ENCODE measurements at places on chromosomes 12 and 14.

DNA sequence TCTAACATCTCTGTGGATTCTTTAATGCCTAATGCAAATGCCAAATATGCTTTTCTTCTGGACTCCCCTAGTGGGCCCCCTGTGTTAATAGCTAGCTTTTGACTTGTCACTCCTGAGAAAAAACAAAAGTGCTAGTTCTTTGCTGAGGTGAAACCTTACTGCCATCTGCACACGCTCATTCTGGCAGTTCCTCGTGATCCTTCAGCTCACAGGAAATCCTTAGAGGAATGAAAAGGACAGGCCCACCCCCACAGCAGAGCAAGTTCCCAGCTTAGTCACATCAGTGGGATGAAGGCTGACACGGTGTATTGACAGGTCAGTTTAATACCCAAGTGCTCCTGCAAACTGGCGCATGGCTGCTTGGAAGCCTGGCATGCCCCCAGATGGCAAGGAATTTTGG is 165.1 kb upstream of the ATP2B1 start:
- no peak for DNase-seq

DNA sequence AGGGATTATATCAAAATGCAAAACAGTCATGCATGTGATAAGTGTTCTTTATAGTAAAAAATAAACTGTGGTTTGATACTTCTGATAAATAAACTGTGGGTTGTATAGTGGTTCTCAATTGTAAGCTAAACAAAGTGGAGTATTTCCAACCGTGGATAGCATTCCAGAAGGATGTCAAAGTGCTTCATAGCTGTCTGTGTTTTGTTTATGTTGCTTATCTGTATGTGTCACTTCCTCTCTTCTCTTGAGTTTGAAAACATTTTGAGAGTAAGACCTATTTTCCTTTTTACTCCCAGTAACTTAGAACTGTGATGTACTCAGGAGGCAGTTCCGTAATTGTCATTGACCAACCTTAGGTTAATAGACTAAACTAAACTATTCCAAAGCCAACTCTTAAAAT is 415.8 kb downstream of the TMTC2 start:
- no peak for DNase-seq

DNA sequence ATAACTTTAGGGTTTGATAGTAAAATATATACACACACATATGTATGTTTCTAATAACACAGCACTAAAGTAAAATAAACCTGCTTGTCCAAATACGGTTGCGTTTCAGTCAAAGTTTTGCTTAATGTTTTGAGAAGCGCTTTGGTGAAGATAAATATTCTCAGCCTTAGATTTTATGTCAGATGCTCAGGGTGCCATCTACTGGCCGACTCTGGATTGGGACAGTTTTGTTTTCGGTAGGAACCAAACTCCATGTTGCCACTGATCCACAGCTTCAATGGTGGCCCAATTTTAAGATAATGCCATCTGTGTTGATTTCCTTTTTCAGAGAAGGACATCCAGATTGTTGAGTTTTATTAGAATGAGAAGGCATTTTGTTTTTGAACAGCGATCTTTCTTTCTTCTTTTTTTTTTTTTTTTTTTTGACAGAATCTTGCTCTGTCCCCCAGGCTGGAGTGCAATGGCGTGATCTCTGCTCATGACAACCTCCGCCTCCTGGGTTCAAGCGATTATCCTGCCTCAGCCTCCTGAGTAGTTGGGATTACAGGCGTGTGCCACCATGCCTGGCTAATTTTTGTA is 43.1 kb downstream of the LLPH start:
- no peak for DNase-seq

- no peak for DNase-seq
Measured at GRCh38 chr12:23525450-23526072, 423.9 kb downstream of the SOX5 start.

- no peak for DNase-seq
Measured at GRCh38 chr12:53780323-53780722, 28.5 kb upstream of the CISTR start.

GRCh38 chr14:64465831-64466554 is 694 bp downstream of the AKAP5 start:
- no peak for DNase-seq

DNA sequence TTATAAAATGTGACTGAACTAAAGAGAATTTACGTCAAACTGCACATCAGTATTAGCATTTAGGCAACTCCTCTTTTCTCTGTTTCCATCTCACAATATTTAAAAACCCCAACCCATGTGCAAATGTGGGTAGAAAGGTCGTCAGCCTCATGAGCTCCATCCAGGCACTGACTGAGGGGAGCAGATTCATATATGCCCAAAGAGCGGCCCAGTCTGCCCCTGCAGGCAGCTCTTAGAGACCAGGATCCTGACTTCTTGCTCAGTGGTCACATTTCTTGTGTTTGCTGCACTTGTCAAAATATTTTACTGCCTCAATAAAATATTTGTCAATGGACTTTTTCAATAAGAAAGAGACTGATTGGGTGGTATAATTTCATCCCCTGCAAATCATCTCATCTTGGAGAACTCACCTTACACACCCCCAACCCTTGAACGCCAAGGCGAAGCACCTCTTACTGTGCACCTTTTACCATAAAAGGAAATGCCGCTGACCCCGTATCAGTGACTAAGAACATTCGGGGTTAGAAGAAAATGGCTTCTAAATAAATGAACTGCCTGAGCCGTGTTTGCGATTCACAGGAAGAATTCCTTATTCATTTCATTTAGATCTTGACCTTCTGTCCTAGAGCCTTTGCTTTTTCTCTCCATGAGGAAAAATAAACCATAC is 418.8 kb downstream of the BCL11B start:
- DNase-seq, result no peak

DNA sequence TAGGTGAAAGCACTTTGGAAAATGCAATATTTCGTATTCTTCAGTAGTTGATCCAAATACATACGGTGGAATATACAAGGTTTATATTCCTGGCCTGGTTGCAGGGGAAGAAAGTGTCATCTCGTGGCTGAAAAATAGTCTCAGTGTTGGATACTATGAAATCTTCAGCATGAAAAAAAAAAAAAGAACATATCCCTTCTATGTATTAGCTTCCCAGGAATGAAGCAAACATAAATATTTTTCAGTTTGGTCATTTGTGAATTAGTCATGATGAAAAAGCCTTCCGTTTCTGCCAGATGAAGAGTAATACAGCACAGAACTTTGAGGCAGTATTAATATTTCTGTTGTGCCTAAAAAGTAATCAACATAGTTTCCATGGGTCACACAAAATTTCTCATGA is 36.7 kb downstream of the FLRT2 start:
- DNase-seq, result no peak

DNA sequence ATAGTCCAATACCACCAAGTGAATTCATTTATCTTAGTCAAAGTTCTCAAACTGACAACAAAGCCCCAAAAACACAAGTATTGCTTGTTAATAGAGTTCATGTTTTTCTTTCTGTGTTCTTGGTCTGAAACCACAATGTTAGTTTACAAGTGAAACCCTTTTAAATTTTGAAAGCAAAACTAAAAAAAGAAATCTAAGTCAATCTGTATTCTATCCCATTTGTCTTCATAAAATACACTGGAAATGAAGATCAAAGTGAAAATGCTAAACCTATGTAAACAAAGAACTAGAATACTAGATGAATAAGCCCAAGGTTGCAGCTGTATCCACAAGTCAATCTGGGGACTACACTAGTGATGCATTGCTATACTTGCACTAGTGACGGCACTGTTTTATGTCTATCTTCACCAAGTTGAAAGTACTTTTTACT is 10.4 kb downstream of the MAP4K5 start:
- DNase-seq, result no peak

DNA sequence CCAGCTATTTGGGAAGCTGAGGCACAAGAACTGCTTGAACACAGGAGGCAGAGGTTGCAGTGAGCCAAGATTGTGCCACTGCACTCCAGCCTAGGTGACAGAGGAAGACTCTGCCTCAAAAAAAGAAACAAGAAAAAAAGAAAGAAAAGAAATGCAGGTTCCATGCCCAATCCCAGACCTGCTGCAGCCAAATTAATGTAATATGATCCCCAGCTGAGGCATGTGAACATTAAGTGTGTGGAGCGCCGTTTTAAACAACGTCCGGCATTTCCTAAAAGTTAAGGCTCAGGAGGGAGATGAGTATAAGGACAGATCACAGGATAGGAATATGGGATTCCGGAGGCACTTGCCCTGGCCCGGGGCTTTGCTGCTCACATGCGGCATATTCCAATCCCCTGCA is 162.9 kb downstream of the KSR2 start:
- no peak for DNase-seq

- no peak for DNase-seq
Measured at GRCh38 chr12:25655702-25656101, 102.6 kb upstream of the LMNTD1 start.

DNA sequence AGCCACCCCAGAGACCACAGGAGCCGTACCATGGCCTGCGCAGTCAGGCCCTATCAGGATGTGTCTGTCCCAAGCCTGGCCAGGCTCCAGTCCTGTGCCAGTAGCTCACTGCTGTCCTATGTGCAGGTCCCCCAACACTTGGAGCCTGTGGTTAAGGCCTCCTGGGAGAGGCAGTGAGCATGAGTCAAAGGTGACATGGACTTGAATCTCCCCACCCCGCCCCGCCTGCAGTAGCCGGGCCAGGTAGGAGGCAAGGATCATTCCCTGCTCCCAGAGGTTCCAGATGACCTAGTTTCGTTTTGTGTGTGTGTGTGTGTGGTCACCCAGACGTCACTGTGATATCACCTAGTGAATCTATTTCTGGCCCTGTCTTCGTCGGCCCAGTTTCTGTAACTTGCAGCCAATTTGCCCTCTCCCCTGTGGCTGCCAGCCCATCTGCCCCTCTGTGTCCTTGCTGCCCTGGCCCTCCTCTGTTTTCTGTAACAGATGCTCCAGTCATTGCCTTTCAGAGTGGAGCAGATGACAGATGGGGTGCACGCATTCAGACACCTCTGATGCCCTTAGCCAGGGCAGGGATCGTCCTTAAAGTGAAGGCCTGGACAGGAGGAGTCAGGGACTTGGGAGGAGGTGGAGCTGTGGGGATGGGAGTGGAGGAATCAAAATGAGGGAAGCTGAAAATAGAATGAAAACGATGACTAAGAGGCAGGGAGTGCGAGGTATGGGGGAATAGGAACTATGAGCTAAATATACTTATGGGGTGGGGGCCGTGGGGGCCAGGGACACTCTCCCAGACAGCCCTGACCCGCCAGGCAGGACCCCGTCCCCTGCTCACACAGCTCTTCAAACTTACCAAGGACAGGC is 37.4 kb downstream of the SLC6A12 start:
- no peak for DNase-seq

- no peak for DNase-seq
Measured at GRCh38 chr14:96078625-96079016, 39.5 kb downstream of the C14orf132 start.

GRCh38 chr14:77580964-77581505 is 35.4 kb downstream of the SPTLC2 start:
- no peak for DNase-seq

- no peak for DNase-seq
Measured at GRCh38 chr14:76584271-76584702, 177.0 kb upstream of the VASH1 start.

DNA sequence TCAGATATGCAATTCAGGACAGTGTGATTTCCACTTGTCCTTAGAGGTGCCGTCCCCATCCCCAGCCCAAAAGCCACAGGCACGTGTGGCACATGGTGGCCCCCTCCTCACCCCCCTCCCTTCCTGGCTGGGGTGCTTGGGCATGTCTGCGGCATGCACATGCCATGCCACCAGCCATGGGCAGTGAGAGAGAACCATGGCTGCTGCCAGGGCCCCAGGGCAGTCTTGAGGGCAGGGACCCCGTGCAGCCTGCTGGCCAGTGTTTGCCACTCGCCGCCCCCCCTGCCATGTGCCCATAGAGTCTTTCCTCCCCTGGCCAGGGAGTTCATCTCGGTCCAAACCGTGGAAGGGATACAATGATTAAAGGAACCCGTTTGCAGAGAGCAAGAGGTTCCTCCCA is 41.5 kb downstream of the TNFAIP2 start:
- no peak for DNase-seq

DNA sequence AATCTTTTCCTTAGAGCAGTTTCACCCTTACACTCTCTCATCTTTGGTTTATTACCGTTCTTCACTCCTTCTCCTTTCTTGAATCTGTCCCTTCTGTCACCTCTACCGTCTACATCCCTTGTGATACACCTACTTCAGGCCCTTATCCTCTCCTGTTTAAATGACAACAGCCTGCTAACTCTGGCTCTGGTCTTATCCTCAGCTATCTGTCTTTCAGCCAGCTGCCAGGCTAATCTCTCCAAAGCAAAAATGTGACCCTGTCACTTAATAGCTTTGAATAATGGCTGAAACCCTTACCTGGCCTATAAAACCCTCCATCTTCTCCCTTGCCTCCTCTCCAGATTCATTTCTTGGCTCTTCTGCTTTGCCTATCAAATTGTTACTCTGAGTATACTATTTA is 32.3 kb downstream of the BEST3 start:
- DNase-seq, result no peak
